Activated naive CD8-positive, alpha-beta T cell treated with anti-CD3 and anti-CD28 coated beads, Interleukin-2, amount 10 ng/mL, durations not matched to agents 7 days and 5 days (primary cell): ENCODE measurements at places on chromosomes 6 and 20. TPM values are rescaled to one million over a fixed set of nuclear protein-coding genes. Genes with fewer than 3 reads are reported as not detected.

The GJA1 gene
- not detected for total RNA-seq

The MAS1 gene
- total RNA-seq = not detected

The DNMT3B gene
- 6.6 TPM for total RNA-seq

The BTN3A1 gene
- total RNA-seq = 143 TPM

The C20orf204 gene
- 9.7 TPM for total RNA-seq

The MUC22 gene
- not detected for total RNA-seq

The F13A1 gene
- total RNA-seq = 0.25 TPM

DNA sequence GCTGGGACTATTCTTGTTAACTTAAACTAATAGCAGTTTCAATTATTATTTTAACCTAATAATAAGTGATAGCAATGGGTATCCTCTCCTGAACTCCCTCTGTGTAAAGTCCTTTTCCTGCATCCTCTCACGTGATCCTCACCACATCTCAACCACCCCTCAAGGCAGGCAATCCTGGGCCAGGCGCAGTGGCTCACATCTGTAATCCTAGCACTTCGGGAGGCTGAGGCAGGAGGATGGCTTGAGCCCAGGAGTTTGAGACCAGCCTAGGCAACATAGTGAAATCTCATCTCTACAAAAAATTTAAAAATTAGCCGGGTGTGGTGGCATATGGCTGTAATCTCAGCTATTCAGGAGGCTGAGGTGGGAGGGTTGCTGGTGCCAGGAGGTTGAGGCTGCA is 23.7 kb downstream of the MAP1LC3A start:
- DNase-seq = no peak

GRCh38 chr6:55919716-55920308 is 44.4 kb upstream of the BMP5 start:
- DNase-seq = no peak

- DNase-seq = no peak
Measured at GRCh38 chr6:14641423-14642135, 524.0 kb downstream of the CD83 start.

GRCh38 chr6:138465007-138465645 is 34.2 kb downstream of the NHSL1 start:
- no peak for DNase-seq

DNA sequence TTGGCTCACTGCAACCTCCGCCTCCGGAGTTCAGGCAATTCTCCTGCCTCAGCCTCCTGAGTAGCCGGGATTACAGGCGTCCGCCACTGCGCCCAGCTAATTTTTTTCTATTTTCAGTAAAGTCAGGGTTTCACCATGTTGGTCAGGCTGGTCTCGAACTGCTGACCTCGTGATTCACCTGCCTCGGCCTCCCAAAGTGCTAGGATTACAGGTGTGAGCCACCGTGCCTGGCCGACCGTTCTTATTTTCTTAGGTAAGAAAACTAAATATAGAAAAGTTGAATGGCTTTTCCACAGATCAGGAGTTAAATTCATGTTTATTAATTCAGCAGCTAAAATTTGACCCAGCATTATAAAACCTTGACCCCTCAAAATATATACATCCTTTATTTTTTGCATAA is 238.7 kb downstream of the TRDN start:
- DNase-seq = no peak

GRCh38 chr6:81816380-81816779 is 63.9 kb upstream of the TENT5A start:
- DNase-seq = no peak

DNA sequence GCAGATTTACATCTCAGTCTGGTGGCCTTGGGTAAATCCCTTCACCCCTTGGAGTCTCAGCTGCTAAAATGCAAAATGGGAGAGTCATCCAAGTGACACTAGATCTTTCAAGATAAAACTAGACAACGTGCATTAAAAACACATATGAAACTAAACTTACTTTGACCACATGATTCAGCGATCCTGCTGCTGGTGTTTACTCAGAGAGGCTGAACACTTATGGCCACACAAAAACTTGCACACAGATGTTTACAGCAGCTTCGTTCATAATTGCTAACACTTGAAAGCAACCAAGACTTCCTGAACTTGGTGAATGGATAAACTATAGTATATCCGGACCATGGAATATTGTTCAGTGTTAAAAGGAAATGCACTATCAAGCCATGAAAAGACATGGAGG is 55.3 kb upstream of the GPR6 start:
- DNase-seq = no peak

- DNase-seq = no peak
Measured at GRCh38 chr20:59223750-59224149, 60.1 kb downstream of the ZNF831 start.

GRCh38 chr6:89944826-89945407 is 50.6 kb downstream of the GJA10 start:
- no peak for DNase-seq

DNA sequence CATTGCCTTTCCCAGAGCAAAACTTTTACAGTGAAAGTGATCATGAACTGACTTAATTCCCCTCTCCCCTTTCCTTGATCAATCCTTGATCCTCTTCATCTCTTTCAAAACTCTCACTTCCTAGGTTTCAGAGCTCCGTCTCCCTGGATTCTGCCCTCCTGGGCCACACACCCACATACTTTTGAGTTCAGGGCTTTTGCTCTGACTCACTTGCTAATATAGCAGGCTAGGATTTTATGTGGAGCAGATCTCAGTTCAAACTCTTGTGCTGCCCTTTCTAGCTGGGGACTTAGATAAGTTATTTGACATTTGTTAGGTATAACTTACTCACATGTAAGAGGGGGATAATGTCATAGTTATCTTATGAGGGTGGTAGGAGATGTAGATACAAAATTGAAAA is 109.1 kb upstream of the MLIP start:
- no peak for DNase-seq

DNA sequence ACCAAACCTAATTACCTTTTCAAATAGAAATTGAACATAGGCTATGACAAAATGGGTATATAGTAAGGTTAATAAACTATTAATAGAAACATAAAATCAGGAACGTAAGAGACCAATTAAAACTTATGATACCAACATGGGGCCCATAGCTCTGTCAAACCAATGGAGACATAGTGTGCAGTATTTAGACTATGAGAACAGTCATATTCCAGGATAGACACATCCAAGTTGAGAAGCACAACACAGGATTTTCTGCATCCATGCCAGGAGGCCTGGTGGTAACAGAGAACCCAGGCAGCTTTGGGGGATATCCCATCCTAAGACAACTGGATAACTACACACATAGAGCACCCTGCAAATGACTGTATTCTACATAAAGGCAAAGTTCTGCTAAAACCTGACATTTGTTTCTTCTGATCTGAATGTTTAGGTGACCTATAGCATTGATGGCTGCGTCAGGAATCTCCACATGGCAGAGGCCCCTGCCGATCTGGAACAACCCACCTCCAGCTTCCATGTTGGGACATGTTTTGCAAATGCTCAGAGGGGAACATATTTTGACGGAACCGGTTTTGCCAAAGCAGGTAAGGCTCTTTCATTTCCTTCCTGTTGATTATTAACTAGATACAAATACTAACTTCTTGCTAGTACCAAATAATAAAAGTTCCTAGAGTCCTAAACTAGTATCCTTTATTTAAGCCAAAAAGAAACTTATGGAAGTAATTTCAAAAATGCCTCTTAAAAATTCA is 202.7 kb downstream of the ARHGAP18 start:
- DNase-seq = no peak

DNA sequence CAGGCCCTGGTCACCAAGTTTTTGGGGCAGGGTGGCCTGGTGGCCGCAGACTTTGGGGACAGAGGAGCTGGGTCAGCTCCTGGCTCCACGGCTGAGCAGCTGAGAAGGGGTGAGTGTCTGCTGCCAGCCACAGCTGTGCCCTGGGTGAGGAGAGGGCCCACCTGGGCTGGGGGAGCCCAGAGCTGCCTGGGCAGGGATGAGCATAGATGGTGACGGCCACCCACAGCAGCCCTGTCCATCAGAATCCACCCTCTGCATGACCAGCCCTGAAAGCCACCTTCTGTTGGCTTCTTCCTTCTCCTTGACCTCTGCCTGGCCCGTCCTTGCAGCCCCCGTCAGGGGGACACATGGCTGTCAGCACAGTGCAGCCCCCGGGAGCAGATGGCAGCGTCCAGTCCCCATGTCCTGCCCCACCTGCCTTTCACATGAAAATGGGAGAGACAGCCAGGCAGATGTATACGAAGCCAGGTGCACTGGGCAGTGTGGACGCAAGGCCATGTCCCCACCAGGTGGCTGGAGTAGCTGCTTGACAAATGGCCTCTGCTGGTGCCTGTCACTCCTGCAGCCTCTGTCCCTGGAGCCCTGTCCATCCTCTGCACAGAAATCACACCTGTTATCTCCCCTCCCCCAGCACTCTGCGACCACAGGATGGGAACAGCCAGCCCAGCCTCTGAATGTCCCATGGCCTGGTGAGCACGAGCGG is 220.8 kb downstream of the PREX1 start:
- DNase-seq = no peak

DNA sequence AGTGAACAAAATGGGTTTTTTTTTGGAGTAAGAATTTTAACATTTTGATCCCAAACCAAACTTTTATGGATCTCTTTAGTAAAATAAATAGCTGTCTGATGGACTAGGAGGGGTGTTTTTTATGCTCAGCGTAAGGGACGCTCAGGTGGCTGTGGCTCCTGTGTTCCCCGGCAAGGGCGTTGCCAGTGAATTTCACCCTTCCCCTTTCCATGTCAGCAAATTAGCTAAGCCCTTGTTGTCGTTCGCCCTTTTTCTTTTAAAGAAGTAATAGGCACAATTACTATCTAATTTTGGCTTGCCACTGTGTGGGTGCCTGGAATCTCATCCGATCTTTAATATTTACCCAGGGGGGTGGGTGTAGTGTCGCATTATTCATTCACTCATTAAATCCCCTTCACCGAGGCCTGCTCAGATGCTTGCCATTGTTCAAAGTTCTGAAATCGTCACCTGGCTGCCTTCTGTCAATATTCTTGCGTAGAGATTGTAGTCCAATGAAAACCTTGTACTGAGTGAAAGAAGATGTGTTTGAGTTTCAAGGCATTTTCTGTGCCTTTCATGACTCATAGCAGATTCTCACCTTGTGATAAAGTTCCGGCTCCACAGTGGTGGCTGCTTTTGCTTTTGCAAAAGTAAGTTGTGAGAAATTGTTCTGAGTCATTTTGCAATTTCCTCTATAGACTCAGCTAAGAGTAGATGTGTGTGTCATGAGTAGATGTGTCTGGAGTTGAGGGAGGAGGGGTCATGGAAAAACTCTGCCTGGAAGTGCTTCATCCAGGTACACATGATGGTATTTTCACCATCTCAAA is 40.0 kb upstream of the CLDN20 start:
- no peak for DNase-seq

GRCh38 chr6:3290149-3290930 is 31.6 kb downstream of the PSMG4 start:
- no peak for DNase-seq
